ENCODE measurements at places on chromosomes 2 and 18.

- DNase-seq: no peak
These were observed 944 bp downstream of the RAB3GAP1 start for GRCh38 chr2:135052997-135053474.

- no peak for DNase-seq
These were observed 25.0 kb downstream of the DCDC2C start for GRCh38 chr2:3728104-3729054.

GRCh38 chr2:185274718-185275484, 463.7 kb upstream of the FSIP2 start:
- DNase-seq: no peak

DNA sequence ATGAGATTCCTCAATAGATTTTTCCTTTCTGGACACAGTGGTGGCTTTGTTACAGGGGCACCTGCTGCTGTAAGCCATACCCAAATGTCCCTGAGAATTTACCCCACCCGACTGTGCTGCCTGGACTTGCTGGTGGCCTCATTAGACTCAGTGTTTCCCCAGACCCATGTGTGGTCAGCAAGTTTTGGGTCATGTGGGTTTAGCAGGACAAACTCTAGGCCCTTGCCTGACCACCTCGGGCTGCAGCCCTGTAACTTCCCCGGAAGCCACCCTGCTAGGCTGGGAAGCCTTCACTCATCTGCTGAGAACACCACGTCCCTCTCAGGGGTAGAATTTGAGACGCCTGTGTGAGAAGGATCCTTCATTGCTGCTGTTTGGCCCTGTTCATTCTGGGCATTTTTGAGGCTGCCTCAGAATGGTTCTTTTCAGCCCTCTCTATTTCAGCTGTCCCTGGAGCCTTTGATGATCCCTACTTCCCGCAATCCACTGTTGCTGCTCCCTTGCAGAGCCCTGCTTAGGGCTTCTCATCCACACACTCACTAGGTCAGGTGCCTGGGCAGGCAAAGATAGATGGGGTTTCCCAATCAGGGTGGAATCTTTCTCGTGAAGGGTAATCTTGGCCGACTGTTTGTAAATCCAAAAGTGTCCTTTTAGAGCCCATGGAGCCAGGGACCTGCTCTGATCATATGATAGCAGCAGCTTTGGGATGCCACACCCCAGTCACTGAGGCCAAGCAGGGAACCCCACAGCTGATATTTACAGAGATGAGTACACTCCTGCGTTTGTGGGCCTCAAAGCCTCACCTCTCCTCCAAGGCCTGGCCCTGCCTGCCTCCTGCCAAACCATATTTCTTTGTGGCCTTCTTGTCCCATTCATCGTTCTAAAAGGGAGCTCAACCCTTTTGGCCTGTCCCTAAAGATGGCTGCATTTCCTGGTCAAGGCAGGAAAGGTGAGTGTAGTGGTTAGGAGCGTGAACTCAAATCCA, 6.7 kb downstream of the EHD3 start:
- DNase-seq: no peak

- no peak for DNase-seq
These were observed 144.9 kb upstream of the NCKAP5 start for GRCh38 chr2:133713049-133713580.

GRCh38 chr2:109433486-109433885, 180.3 kb downstream of the SEPTIN10 start:
- DNase-seq: no peak

DNA sequence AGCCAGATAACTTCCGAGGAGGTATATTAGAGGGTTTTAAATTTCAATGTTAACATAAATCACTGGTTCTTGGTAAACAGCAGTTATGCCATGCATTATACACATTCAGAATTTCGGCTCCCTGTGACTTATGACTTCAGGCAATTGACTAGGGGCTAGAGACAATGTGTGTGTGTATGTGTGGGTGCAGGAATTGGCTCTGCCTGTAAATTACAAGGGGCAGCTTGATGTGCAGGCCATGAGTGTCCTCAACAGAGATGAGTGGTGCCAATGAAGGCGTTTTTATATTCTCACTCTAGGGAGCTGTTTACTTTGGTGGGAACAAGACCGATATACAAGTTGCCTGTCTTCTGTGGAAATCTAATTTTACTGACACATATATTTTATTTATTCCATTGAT, 161.6 kb downstream of the CSRNP3 start:
- DNase-seq: no peak

- DNase-seq: no peak
These were observed 130.9 kb upstream of the TANK start for GRCh38 chr2:161029321-161029720.
